Stimulated activated naive CD4-positive, alpha-beta T cell (primary cell): ENCODE measurements at places on chromosomes 3 and 15.

GRCh38 chr3:30597131-30597768 is 9.2 kb upstream of the TGFBR2 start:
- DNase-seq, result no peak

- DNase-seq, result no peak
Observed at GRCh38 chr15:49327927-49328326, 95.1 kb upstream of the FGF7 start.

DNA sequence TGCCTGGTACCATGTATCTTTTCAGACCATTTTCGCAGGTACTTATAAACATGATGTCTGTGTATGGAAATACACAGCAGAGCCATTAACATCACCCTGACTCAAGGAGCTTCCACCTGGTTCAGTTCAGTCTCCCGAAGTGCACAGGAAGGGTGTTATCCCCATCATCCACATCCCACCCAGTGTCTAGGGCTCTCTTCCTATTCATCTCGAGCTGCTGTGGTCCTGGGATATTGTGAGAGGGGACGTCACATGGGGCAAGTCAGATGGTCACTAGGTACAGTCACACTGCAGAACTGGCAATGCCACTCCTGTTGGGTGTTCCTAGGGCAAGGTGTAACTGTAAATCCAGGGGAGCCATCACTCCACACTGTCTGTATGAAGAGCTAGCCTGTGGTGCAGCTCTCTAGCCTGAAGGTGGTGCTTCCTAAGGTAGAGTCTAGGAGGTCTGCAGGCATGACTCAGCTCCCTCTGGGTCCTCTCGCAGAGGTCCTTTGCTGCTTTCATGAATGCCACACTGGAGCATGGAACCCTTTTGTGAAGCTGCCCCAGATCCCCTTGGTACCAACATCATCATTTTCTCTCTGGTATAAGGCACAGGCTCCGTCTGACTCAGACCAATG is 13.9 kb downstream of the ISLR2 start:
- no peak for DNase-seq

- DNase-seq, result no peak
Observed at GRCh38 chr3:126167566-126167965, 12.8 kb downstream of the ALDH1L1 start.

DNA sequence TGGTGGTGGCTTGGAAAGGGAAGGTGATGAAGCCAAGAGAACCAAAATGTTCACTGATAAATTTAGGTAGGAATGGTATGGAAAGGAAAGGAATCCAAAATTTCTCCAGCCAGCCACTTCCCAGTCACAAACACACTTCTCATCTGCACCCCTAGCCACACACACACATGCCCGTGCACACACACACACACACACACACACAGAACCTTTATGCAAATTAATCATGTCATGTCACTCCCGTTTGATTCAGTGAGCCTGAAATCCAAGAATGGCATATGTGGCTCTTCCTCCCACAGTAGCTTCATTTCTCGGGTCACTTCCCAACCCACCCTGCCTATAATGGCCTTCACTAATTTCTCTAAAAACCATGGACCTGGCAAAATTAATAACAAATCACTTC is 3.1 kb upstream of the HLTF start:
- no peak for DNase-seq

- DNase-seq, result no peak
Observed at GRCh38 chr15:31023841-31024240, 32.4 kb upstream of the MTMR10 start.

DNA sequence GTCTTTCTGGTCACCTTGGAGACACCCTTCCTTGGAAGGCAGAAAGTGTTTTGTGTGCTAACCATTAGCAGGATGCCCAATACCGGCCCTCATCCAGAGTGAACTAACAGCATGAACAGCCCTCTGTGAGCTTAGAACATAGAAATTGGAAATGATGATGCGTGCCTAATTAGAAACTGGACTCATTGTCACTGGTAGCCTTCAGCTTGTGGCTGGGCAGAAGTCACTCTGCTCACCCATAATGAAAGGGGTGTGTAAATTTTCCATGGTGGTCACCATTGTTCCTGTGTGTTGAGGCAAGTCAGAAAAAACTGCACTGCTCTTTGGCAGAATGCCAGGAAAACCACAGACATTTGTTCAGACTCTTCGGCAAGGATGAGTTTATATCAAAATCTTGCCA is 74.7 kb upstream of the CNTN4 start:
- DNase-seq, result no peak

DNA sequence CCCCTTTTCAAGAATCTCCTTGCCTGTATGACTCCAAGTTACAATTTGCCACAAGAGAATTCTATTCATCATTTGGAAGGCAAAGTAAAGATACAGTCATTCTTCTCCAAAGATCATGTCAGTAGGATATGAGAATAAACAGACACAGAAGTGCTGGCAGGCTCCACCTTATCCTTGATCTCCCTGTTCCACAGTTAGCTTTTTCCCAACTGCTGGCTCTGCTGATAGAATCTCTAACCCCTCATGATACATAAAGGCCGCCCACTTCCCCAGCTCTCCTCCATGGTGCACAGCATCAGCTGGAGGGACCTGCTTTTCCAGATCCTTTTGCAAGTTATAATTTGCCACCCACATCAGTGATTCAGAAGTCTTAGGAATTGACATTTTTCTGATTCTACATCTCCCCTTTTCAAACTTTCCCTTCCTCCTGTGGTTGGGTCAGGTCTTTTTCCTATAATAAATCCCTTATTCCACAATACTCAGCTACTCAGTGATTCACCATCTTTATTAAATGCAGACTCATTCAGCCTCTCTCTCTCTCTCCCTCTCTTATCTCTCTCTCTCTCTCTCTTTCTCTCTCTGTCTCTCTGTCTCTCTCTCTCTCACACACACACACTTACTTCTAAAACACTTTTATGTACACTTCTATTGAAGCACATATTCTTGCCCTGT is 465.4 kb downstream of the GBE1 start:
- DNase-seq, result no peak

DNA sequence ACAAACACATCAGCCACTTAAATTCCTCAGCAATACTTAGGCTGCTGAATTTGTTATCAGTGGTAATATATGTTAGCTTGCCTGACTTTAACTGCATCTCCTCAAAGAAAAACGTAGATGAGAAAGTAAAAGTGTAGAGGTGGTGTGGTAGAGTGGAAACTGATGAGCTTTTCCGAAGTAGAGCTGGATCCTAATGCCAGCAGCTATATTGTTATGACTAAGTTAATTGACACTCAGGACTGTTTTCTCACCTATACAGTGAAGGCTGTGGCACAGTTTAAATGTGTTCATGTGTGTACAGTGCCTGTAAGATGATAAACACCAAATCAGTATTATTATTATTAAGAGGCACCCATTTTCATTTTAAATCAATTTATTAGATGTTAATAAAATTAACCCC is 174.9 kb downstream of the TNIK start:
- no peak for DNase-seq

DNA sequence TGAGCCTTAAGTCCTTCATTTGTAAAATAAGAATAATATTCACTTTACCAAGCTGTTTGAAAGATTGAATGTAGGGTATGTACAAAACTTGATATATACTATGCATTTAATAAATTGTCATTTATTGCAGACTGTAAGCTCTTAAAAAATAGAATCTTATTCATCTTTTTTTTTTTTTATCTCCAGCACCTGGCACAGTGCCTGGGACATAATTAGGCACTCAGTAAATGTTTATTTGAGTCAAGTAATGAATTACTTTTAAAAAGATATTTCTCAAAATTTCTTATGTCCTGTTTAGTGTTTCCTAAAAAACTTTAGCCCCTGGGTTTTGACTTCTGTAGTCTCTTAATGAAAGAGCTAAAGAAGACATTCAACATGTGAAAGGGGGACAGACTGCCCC is 71.7 kb downstream of the TOP2B start:
- no peak for DNase-seq

DNA sequence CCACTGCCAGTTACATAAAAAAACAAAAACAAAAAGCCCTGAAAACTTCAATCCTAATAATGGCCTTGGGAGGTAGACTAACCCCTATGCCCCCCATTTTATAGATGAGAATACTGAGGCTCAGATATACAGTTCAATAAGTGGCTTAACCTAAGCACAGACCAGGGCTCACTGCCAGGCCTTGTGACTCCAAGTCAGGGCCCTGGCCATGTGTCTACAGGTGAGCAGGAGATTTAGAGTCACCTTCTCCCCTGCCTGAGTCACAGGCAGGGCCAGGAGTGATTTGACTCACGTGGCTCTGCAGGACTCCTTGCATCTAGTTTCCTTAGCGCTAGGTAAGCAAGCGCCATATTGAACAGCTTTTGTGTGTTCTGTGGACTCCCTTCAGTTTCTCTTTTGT is 98.6 kb upstream of the ETV5 start:
- no peak for DNase-seq

DNA sequence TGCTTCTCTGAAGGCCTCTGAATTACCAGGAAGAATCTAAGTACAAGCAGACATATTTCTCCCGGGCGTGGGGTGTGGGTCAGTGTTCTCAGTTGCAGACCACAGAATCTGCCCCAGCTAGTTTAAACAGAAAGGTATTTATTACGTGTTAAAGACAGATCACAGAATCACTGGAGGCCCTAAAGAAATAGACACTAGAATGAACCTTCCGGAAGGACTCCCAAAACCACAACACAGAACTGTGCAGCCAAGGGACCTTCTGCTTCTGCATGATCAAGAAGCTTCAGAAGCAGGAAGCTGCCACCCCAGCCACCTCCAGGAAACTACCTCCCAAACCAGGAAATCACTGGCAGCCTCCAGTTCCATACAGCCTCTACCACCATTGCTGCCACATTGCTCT is 32.7 kb upstream of the ZFAND6 start:
- no peak for DNase-seq

DNA sequence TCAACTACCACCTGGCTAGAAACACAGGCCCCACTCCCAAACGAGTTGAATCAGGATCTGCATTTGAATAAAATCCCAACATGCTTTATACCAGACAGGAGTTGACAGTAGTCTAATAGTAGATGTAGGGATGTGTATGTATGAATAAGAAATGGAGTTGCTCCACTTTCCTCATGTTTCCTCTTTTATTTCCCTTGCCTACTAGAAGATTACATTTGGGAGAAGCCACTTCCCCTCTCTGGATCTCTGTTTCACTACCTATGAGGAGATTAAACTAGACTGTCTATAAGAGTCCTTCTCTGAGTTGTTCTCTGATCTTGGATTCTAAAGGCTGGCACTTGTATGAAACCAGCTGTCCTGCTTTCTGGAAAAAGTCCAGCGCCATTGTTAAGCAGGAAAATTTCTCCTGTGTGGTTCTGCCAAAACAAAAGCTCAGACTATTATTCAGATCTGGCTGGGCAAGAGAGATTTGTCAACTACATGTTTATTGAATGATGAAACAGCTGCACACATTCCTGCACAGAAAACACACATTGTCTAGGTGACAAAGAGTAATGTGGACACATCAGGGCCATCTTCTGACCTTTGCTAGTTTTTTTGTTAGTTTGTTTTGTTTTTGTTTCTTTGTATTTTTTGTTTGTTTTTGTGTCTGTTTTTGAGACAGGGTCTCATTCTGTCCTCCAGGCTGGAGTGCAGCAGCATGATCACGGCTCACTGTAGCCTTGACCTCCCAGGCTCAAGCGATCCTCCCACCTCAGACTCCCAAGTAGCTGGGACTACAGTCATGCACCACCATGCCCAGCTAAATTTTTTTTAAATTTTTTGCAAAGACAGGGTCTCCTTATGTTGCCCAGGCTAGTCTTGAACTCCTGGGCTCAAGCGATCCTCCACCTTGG is 29.9 kb downstream of the ACP3 start:
- DNase-seq, result no peak

DNA sequence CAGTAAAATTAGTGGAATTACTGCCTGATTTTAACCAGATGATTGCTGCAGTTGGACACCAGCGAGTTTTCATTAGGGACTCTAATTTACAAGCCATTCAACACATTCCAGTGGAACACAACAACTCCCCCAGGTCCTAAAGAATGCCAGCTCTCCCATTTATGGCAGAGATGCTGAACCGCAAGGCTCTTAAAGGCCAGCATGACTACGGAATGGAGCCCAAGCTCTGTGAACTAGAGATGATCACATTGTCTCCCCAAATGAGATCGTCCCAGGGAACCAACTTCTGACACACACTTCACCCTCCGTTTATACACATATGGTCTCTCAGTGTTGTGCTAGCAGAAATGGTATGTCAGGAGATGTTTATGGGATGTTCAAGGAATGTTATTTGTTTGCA is 446.2 kb upstream of the NR2F2 start:
- DNase-seq, result no peak

DNA sequence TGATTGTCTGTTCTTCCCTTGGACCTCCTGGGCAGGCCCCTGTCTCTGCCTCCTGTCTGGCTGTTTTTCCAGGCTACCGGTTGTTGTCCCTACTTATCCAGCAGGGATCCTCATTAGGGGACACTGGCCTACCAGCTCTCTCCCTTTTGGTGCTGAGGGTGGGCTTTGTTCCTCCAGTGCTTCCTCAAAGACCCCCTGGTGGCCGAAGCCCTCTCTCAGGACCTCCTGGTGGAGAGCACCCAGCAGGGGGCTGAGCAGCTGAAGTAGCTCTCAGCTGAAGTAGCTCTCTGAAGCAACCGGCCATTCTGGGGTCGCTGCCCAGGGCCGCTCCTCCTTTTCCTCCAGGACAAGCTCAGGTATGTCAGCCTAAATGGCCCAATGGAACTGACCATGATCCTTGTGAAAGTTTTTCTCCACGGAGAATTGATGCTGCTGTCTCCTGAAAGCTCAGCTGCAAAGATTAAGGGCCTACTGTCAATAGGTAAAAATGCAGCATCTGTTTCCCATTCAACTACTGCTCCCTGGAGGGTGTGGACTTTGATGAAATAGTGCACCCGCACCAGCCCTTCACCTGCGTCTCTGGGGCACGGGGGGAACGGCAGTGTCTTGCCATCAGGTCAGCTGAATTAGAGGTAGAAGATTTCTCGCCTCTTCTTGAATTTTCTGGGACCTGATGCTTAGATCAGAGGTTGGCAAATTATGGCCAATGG is 27.6 kb downstream of the ARNT2 start:
- no peak for DNase-seq

- DNase-seq, result no peak
Observed at GRCh38 chr15:60408463-60408981, 10.7 kb upstream of the ANXA2 start.

GRCh38 chr3:50195501-50196252 is 4.3 kb downstream of the GNAT1 start:
- DNase-seq, result no peak

DNA sequence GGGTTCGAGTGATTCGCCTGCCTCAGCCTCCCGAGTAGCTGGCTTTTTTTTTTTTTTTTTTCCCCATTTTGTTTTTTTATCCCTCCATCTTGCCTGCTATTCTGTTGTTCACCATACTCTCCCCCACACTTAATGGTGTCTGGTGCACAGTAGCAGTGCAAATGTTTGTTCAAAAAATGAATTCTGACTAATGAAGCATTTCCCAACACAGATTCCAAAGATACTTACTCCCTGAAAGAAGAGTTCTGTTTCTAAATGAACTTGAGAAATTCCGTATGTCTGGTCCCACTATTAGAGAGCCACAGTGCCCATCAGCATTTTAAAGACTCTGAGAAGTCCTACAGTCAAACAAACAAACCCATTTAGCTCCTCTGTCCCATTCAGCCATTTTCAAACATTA is 9.5 kb downstream of the EDEM1 start:
- DNase-seq, result no peak

GRCh38 chr3:29240248-29240647 is 40.6 kb upstream of the RBMS3 start:
- no peak for DNase-seq
